ENCODE measurements at places on chromosomes 11 and 22.

DNA sequence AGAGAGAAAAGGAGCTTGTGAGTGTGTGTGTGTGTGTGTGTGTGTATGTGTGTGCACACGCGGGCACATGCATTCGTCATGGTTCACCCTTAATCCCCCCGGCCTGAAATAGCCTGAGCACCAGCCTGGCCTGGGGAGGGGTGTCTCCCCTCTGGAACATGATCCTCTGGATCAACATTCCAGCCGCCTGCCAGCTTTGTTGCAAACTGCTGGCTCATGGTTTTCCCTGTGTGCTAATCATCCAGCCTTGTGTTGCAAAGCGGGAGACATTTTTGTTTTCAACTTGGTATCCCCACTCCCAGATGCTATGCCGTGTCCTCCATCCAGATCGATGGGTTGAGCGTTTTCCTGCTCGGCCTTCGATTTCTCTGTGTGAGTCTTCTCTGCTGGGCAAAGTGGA, 94.3 kb downstream of the FEZ1 start:
- DNase-seq: no peak

DNA sequence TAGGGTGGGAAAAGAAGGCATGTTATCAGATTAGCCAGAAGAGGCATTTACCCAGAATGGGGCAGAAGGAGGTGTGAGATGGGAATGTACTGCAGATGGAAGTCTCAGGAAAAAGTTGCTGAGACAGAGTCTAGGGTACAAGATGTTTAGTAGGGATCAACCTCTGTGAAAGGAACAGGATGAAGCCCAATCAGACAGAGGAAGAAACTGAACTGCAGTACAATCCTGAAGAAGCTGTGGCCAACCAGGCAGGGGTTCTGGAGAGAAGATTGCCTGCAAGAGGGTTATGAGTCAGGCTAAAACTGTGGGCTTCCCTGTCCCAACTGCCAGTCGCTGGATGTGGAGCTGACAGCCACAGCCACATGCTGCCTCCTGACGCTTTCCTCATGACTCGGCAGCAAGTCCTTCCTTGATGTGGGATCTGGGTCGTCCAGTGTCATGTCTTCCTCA, 64.0 kb downstream of the CWC15 start:
- DNase-seq: no peak

GRCh38 chr11:120383518-120384155, 47.4 kb downstream of the ARHGEF12 start:
- no peak for DNase-seq

DNA sequence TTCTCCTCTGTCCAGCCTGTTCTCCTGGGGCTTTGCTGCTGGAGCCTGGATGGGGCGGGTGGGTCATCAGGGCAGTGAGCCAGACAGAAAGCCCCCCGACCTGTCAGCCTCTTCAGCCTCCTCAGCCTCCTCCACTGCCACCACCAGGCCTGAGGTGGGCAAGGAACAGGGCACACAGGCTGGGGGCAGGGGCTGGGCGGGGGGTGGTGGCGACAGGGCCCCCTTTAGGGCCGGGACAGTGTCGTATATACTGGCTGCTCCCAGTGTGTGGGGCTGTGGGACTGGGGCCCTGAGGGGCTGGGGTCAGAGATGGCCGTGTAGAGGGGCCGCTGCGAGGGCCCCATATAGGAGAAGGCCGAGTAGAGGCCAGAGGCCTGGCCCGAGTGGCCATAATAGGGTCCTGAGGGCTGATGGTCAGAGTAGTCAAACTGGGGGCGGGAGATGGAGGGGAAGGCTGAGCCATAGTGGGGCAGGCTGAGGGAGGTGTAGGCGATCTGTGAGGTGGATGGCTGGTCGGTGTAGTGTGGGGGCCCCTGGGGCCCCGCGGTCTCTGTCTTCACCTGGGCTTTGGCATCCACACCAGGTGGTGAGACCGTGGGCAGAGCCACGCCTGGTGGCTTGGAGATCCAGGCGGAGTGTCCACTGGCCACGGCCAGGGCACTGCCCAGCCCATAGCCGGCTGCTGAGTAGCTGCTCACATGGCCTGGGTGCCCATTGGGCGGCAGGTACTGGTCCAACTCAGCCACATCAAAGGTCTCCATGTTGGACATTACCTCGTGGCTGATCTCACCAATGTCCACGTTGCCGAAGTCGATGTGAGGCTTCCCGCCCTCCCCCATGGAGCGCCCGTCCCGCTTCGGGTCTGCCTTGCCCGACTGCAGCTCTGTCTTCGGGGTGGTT, 10.8 kb downstream of the SOX10 start:
- DNase-seq: no peak

- no peak for DNase-seq
These were observed 49.6 kb downstream of the TTC17 start for GRCh38 chr11:43408277-43408676.

- no peak for DNase-seq
These were observed 432.2 kb downstream of the TBC1D22A start for GRCh38 chr22:47194476-47195155.

- DNase-seq: no peak
These were observed 7.0 kb upstream of the RDX start for GRCh38 chr11:110303414-110303826.

DNA sequence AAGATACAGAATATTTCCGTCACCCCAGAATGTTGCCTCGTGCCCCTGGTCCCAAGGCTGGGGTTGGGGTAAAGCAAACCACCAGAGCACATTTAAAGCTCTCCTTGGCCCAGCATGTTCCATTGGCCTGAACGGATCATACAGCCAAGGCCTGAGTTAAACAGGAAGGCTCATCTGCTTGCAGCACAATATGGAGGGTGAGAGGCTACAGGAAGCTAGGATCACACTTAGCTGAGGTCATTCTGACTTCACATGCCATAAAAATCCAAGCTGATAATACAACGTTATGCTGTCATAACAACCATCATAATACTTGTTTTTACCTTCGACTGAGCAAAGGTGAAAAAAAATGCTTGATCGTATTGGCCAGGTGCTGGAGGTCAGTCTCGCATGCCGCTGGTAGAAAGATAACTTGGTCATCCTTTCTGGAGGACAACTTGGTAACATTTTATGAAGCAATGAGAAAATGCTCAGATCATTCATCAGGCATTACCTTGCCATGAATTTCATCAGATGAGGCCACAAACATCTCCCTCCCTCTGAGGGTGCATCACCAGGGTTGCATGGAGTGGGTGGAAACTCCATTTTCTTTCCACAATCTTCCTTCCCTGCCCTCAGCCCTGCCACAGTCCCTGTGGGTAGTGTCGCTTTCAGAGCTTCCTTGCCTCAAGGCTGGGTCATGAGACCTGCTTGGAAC, 31.9 kb upstream of the RTL6 start:
- DNase-seq: no peak

All from T-helper 1 cell (primary cell).